ENCODE measurements at places on chromosomes 5 and 9. TPM values are rescaled to one million over a fixed set of nuclear protein-coding genes. Genes with fewer than 3 reads are reported as not detected.
A peak's percentile ranks its signal among the peaks of the same experiment; 100 is the strongest.

Gene CTSV
- 68.4 TPM for total RNA-seq

DNA sequence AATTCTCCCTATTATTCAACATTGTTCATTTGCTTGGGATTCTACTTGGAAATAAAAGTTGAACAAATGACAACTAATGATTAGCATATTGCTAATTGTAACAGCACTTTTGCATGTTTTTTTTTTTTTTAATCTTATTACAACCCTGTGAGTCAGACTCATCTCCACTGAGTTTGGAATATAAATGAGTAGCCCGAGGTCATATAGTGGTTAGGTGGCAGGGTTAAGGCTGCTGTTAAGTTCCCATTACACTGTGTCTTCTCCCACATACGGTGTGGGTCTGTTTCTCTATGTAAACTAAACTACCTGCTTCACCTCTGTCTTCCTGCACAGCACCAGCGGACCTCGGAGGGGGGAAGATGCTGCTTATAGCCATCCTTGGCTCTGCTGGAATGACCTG, 92.4 kb downstream of the EQTN start:
- DNase-seq: no peak
- H3K4me3 ChIP-seq: no peak overlapping the region
- no peaks in the 10 kb centered on the region for H3K4me1 ChIP-seq
- no peak overlapping the region for H3K27ac ChIP-seq
- no peaks in the 10 kb centered on the region for H3K27me3 ChIP-seq

- H3K27me3 ChIP-seq: peaks cover 3% of the 10 kb centered on the region
- peak overlapping the region; percentile 75 for H3K27ac ChIP-seq
- peaks cover 74% of the 10 kb centered on the region for H3K4me1 ChIP-seq
- DNase-seq: no peak
- peak overlapping the region; percentile 10 for H3K4me3 ChIP-seq
These were observed 76.5 kb downstream of the C9orf152 start for GRCh38 chr9:110131499-110131898.

DNA sequence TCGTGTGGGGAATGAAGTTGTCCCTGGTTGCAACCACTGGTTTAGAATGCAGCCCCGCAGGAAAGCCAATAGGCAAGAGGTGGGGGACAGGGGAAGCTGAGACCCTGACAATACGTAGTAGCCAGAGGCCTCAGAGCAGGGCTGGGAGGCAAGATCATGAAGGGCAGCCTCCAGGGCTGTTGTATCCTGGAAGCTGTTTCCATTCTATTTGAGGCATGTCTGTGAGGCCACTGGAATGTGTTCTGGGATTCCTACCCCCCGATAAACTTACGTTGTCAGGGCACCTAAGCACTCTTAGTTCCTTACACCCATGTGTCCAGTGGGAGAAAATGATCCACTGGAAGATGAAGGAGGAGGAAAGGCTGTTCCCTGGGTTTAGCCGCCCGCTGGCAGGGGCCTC, 177.3 kb downstream of the CFAP90 start:
- H3K4me3 ChIP-seq: no peak overlapping the region
- H3K27ac ChIP-seq: 0 out of 2 replicates have a peak overlapping the region, but pooled peaks have one; percentile 41
- DNase-seq: no peak
- peaks cover 33% of the 10 kb centered on the region for H3K36me3 ChIP-seq
- H3K27me3 ChIP-seq: no peaks in the 10 kb centered on the region
- peaks cover 12% of the 10 kb centered on the region for H3K4me1 ChIP-seq

Gene DNAI1
- total RNA-seq: 2.1 TPM

Gene ORM2
- 1.6 TPM for total RNA-seq

DNA sequence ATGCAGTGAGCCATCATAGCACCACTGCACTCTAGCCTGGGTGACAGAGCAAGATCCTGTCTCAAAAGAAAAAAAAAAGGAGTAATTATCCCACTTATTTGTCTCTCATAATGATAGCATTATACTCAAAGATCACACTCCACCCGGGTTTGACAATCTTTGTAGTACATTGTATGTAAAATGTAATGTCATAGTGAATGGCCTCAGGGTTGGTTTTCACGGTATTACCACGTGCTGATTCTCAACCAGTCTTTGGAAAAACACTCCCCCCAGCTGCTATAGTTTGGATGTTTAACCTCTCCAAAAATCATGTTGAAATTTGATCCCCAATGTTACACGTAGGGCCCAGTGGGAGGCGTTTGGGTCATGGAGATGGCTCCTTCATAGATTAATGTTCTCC, 402.4 kb upstream of the GRAMD2B start:
- no peak for DNase-seq
- no peaks in the 10 kb centered on the region for H3K27me3 ChIP-seq

- no peaks in the 10 kb centered on the region for H3K36me3 ChIP-seq
- no peaks in the 10 kb centered on the region for H3K27me3 ChIP-seq
- peak; percentile 29 for DNase-seq
- no peaks in the 10 kb centered on the region for H3K4me1 ChIP-seq
- no peak overlapping the region for H3K4me3 ChIP-seq
These were observed 40.0 kb downstream of the NIM1K start for GRCh38 chr5:43231977-43232376.

Gene KLF4
- 5.9 TPM for total RNA-seq

GRCh38 chr9:112786829-112787520, 36.4 kb downstream of the SNX30 start:
- no peak for DNase-seq
- no peaks in the 10 kb centered on the region for H3K36me3 ChIP-seq
- peaks cover 10% of the 10 kb centered on the region for H3K4me1 ChIP-seq
- no peak overlapping the region for H3K27ac ChIP-seq
- no peaks in the 10 kb centered on the region for H3K27me3 ChIP-seq

GRCh38 chr9:27432308-27432707, 91.8 kb upstream of the IFNK start:
- H3K27ac ChIP-seq: peak overlapping the region; percentile 11
- peaks cover 81% of the 10 kb centered on the region for H3K4me1 ChIP-seq
- DNase-seq: no peak
- no peak overlapping the region for H3K4me3 ChIP-seq
- no peaks in the 10 kb centered on the region for H3K27me3 ChIP-seq
- no peaks in the 10 kb centered on the region for H3K36me3 ChIP-seq

DNA sequence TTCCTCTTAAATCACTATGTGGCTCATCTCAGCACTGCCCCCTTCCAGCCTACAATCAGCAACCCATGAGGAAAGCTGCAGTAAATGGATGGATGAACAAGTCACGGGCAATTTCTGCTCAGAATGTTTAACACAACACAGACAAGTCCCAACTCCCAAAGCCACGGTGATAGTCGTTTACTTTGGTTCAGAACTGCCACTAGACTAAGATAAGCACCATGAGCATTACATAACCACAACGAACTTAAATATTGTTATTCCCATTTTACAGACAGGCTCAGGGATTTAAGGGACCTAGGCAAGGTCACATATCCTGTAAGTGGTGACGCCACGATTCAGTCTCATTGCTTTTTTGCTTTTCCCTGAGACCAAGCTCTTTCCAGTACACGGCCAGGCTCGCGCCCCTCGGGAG, 2.0 kb upstream of the SMIM27 start:
- peaks cover 22% of the 10 kb centered on the region for H3K36me3 ChIP-seq
- H3K27me3 ChIP-seq: no peaks in the 10 kb centered on the region
- DNase-seq: no peak
- H3K4me1 ChIP-seq: peaks cover 24% of the 10 kb centered on the region
- peak overlapping the region; percentile 98 for H3K27ac ChIP-seq

DNA sequence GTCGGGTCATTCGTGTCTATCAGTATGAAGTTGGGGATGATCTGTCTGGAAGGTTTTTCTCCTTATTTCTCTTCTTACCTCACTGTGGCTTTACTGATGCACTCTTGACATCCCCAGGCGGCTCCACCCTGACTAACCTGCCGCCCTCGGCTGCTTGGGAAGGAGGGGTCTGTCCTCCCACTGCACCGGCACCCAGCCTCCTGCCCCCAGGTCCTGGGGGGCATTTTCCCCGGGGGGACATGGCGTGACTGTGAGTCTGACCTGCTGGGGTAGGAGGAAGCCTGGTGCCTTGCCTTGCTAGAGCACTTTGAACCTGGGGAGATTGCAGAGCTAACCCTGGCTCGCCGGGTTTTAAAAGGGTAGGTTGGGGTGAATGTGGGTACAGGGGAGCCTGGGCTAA, 27.5 kb downstream of the DYNC2I2 start:
- H3K4me3 ChIP-seq: no peak overlapping the region
- H3K27me3 ChIP-seq: no peaks in the 10 kb centered on the region
- peak overlapping the region; percentile 63 for H3K27ac ChIP-seq
- no peak for DNase-seq

Gene NRARP
- total RNA-seq: 52.4 TPM

Gene HMCN2
- total RNA-seq: 12.4 TPM

DNA sequence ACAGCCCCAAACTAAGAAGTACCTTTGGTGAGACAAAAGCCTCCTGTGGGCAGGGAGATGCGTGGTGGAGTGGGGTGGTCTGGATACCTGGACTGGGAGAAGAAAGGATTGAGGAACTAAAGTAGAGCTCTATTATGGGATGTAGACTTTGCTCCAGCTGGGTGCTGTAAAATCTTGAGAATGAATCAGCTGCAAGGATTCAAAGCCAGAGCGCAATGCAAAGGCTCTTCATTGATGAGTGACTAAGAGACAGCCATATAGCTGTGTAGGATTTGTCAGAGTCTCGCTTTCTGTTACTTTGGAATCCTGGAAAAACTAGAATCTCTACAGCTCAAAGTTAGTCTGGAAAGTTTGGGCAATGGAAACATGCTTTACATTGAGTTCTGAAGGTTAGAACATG, 159.9 kb downstream of the TAF11L14 start:
- no peaks in the 10 kb centered on the region for H3K36me3 ChIP-seq
- no peak overlapping the region for H3K27ac ChIP-seq
- no peaks in the 10 kb centered on the region for H3K4me1 ChIP-seq
- no peaks in the 10 kb centered on the region for H3K27me3 ChIP-seq
- no peak for DNase-seq

- peaks cover 5% of the 10 kb centered on the region for H3K36me3 ChIP-seq
- H3K27me3 ChIP-seq: no peaks in the 10 kb centered on the region
- DNase-seq: no peak
- peaks cover 65% of the 10 kb centered on the region for H3K4me1 ChIP-seq
- peak overlapping the region; percentile 26 for H3K4me3 ChIP-seq
- peak overlapping the region; percentile 86 for H3K27ac ChIP-seq
These were observed 220.0 kb downstream of the CDH18 start for GRCh38 chr5:19767987-19768386.

Gene KIF20A
- 66.9 TPM for total RNA-seq

- H3K27ac ChIP-seq: no peak overlapping the region
- H3K4me3 ChIP-seq: no peak overlapping the region
- no peaks in the 10 kb centered on the region for H3K27me3 ChIP-seq
- peaks cover 4% of the 10 kb centered on the region for H3K4me1 ChIP-seq
- H3K36me3 ChIP-seq: peaks cover 13% of the 10 kb centered on the region
- DNase-seq: no peak
These were observed 67.4 kb downstream of the FBN2 start for GRCh38 chr5:128470663-128471062.

- H3K27me3 ChIP-seq: peaks cover 3% of the 10 kb centered on the region
- no peak for DNase-seq
- no peak overlapping the region for H3K4me3 ChIP-seq
- H3K4me1 ChIP-seq: peaks cover 14% of the 10 kb centered on the region
These were observed 1.2 kb downstream of the CARD6 start for GRCh38 chr5:40842351-40842750.

DNA sequence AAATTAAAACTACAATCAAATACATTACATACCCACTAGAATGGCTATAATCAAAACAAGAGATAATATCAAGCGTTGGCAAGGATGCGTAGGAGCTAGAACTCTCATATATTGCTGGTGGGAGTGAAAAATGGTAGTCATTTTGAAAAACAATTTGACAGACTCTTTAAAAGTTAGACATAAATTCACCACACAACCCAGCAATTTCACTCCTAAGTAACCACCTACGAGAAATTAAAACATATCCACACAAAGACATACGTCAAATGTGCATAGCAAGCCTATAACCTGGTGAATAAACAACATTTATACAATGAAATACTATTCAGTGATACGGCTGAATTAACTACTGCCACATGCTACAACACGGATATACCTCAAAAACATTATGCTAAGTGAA, 44.7 kb downstream of the GKAP1 start:
- H3K27me3 ChIP-seq: no peaks in the 10 kb centered on the region
- no peak for DNase-seq
- H3K4me1 ChIP-seq: no peaks in the 10 kb centered on the region
- H3K27ac ChIP-seq: no peak overlapping the region
- H3K36me3 ChIP-seq: no peaks in the 10 kb centered on the region

- H3K36me3 ChIP-seq: no peaks in the 10 kb centered on the region
- DNase-seq: no peak
- peaks cover 6% of the 10 kb centered on the region for H3K4me1 ChIP-seq
- no peak overlapping the region for H3K4me3 ChIP-seq
- H3K27me3 ChIP-seq: no peaks in the 10 kb centered on the region
- no peak overlapping the region for H3K27ac ChIP-seq
These were observed 49.2 kb downstream of the NACC2 start for GRCh38 chr9:136045595-136046553.

GRCh38 chr5:99945478-99946442, 589.4 kb upstream of the FAM174A start:
- no peaks in the 10 kb centered on the region for H3K4me1 ChIP-seq

GRCh38 chr9:21481470-21482056, 550 bp downstream of the IFNE start:
- H3K4me1 ChIP-seq: peaks cover 4% of the 10 kb centered on the region
- H3K36me3 ChIP-seq: no peaks in the 10 kb centered on the region
- H3K27ac ChIP-seq: no peak overlapping the region
- no peaks in the 10 kb centered on the region for H3K27me3 ChIP-seq

GRCh38 chr5:73160239-73160671, 12.7 kb upstream of the TMEM174 start:
- H3K27me3 ChIP-seq: no peaks in the 10 kb centered on the region
- peaks cover 10% of the 10 kb centered on the region for H3K4me1 ChIP-seq
- DNase-seq: no peak
- H3K4me3 ChIP-seq: no peak overlapping the region
- H3K27ac ChIP-seq: no peak overlapping the region
- H3K36me3 ChIP-seq: no peaks in the 10 kb centered on the region

- DNase-seq: no peak
- H3K27ac ChIP-seq: no peak overlapping the region
- peaks cover 17% of the 10 kb centered on the region for H3K4me1 ChIP-seq
- H3K4me3 ChIP-seq: no peak overlapping the region
These were observed 135.1 kb upstream of the RFX3 start for GRCh38 chr9:3660936-3661335.

Gene F12
- total RNA-seq: 12.8 TPM

DNA sequence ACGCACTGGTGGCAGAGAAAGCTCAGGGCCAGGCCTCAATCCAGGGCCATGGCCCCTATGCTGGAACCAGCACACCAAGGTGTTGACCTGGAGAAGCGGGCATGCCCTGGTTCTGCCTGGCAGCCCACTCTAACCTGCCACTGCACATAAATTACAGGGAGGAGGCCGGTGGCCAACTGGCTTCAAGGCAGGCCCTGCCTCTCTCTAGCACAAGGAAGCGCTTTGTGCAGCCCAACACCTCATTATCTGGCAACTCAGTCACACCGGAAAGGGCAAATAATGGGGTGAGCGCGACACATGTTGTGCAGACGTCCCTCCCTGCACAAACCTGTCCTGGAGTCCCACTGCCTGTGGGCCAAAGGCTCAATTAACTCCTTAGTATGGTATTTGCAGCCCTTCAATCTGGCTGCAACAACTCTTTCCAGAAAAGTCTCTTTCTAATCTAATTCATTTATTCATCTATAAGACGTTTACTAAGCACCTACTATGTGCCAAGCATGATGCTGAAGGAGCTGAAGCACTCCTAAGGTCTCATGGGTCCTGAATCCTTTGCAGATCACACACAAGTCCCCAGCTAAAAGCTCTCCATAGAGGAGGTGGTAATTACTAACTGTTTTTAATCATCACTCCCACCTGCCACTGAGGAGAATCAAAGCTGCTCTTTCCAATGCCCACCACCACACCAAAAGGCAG, 24.9 kb downstream of the SHB start:
- peaks cover 62% of the 10 kb centered on the region for H3K4me1 ChIP-seq
- H3K4me3 ChIP-seq: no peak overlapping the region

Gene TAF7
- total RNA-seq: 87.8 TPM

GRCh38 chr5:126486332-126486731, 63.1 kb downstream of the GRAMD2B start:
- H3K4me1 ChIP-seq: peaks cover 6% of the 10 kb centered on the region
- H3K27ac ChIP-seq: no peak overlapping the region
- peaks cover 52% of the 10 kb centered on the region for H3K36me3 ChIP-seq
- no peak for DNase-seq
